HTR-8/SVneo (cell line): ENCODE measurements at places on chromosomes 3 and 15.

GRCh38 chr3:109597444-109597843 lies 260.1 kb upstream of the DPPA4 start:
- no peak for DNase-seq

- DNase-seq: no peak
Observed at GRCh38 chr3:12325586-12326515, 37.0 kb downstream of the PPARG start.

- DNase-seq: no peak
Observed at GRCh38 chr3:99845999-99846398, 28.3 kb downstream of the CMSS1 start.

- DNase-seq: no peak
Observed at GRCh38 chr15:96474231-96474664, 143.7 kb downstream of the NR2F2 start.

DNA sequence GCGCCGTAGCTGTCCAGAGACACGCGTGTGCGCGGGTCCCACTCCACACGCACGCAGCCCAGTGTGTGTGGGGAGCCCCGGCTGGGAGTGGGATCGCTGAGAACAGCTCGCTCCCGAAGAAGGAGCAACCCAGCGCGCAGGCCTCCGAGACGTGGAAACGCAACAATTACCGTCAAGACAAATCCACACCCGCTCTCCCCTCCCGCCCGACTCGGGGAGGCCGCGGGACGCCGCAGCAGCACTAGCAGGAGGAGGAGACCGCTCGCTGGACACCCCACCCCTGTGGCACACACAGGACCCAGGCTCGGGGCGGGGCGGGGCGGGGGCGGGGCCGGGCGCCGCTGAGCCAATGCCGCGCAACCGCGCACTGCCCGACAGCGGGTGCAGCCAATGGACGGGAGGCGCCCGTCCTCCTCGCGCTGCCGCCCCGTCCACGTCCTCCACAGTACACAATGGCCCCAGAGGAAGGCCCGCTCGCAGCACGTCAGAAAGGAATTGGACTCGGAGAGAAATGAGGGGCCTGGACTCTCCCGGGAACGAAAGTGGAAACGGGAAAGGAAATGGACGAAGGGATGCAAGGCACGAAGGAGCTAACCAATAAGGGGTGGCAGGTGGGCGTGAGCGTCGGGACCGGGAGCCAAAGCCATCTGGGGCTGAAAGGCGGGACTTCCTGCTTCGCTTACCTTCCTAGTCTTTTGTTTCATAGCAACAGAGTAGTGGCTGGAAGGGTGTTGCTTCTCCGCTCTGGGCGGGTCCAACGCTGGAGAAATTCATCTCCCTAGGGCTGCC lies at the start of gene CBLB:
CBLB (minus strand) TSS at position 271 of the 789 bp plus-strand sequence. CDS start 1,435 bp downstream, outside the sequence.
- peak; percentile 89 for DNase-seq

DNA sequence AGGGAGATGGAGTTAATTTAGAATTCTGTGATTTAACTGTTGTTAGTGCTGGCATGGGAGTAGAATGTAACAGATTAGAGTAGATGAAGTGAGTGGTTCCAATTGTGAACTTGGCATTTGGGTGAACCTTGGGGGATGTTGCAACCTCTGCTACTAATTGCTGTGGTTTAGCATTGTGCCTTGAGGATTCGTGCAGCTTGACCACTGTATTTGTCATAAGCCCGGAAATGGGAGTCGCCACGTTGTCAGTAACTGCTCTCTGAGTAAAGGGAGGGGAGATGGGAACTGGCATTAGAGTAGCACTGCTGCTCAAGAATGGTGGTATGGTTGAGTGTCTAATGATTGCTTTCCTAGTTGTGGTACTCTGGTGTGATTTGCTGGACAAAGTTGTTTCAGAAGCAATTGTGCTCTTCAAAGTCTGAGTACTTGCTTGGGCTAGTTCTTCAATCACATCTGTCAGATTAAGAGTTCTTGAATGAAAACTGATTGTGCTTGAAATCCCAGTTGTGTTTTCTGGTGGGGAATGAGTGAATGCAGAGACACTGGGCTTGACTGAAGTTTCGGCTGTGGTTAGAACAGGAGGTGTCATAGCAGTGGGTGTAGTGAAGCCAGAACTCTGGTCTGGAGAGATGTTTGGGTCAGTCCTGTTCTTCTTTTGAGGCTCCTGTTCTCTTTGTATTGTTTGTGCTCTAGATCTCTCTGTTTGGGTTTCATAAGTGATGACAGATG lies 15.4 kb downstream of the IGSF10 start:
- DNase-seq: peak; percentile 51

DNA sequence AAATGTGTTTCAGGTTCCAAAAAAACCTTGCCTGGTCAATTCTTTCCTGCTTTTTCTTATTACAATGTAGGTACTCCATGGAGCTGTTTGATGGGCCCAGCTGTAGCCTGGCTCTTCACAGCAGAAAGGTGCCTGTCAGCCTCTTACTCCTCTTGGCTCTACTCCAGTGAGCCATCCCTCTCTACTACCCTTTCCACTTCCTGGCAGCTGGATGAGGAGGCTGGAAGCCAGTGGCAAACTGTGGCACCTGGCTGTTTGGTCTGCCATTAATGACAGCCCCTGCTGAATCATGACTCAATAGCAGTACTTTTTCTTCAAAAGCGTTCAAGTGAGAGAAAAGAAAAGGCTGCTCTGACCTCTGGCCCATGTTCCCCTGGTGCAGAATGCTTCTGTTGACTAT lies 618.1 kb downstream of the PYDC2 start:
- DNase-seq: no peak

DNA sequence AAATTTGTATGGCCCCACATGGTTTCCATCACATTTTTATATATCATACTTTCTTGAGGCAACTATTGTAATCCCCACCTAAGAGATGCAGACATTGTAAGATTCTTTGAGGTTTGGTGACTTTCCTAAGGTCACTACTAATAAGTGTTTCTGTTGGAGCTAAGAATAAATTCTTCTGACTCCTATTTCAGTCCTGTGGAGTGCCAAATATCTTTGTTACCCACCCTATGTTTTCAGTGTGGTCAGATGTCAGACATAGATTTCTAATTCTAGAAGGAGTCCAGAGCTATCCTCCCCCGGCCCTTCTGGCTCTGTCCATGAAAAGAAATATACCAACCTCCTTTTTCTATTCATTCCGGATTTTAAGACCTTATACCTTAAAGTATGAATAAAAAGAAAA lies 46.2 kb upstream of the FILIP1L start:
- DNase-seq: no peak

DNA sequence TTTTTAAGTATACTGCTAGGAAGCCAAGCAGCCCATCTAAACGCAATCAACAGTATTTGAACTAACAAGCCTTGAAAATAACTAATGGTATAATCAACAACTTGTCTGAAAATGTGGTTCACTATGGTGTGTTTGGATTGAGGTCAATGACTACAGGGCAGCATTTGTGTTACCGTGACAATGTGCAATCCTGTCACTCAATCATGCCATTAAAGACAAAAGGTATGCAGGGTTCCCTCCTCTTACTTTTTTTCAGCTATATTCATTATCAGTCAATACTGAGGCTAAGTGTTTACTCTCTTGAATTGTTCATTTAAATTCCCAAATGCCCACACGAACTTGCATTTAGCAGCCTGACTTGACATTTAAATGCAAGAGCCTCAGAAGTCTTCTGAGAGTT lies 1099.3 kb upstream of the EPHA6 start:
- DNase-seq: no peak

- DNase-seq: no peak
Observed at GRCh38 chr15:41847981-41848380, 9.3 kb downstream of the PLA2G4B start.

- no peak for DNase-seq
Observed at GRCh38 chr15:33581032-33581431, 270.3 kb downstream of the RYR3 start.

DNA sequence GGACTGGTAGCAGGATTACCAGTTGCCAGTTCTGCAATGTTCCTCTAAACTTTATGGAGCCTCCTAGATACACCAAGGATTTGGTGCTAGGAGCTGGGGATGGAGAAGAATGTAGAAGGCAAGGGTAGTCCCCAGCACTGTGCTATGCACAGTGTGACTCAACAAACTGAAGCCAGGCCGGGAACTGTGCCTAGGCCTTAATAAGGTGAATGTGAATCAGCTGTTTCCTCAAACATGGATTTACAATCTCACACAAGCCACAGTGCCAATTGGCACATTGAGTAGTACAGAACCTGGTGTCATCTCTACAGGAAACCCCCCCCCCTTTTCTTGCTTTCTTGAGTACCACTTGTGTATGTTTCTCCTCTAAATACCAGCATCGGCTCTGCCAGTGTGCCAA lies 32.5 kb downstream of the MRPS25 start:
- DNase-seq: no peak

DNA sequence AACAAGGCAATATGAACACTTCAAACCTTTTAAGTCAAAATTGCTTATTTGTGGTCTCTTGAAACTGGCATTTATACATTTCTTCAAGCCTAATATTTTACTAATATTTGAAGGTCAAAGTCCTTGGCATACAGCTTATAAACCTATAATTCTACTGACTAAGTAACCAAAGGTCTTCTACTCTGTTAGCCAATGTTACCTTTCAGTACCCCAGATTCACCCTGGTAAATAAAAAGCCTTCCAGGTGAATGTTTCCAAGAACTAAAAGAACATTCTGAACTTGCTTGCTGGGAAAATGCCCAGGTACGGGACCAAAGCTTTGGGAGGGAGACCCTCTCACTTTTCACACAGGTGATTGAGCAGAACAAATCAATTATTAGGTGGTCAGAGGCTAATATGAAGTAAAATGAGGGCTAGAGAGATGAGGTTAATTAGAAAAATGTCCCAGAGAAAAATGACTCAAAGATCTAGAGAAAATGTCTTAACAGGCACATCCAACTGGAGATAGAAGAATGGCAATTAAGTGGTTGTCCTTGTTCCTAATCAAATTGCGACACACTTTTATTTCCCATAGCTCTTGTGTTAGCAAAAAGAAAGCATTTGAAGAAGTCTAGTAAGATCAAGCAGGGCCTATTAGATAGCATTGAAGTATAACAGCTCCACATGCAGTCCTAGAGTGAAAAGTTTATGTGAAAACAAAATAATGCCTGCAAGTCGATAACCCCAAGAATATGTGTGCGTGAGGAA lies 232.0 kb downstream of the FOXP1 start:
- DNase-seq: no peak

DNA sequence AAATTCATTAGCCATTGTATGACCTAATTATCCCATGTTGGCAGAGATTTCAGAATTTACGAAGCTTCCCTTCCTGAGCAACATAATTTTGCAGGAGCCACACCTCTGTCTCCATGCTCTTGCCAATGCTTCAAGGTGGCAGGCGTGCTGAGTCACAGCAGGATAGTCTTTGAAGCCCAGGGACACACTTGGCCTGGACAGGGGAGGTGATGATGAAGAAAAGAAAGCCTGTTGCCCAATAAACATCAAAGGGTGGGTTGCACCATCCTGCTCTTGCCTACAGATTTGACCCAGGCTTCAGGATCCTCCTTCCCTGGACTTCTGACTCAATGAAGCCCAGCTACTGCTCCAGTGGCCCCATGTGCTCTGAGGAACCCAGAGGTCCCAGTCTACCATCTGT lies 117.1 kb downstream of the MINAR1 start:
- DNase-seq: no peak

- DNase-seq: peak; percentile 68
Observed at GRCh38 chr15:40873694-40874561, at the start of gene RHOV. Gene RHOV, minus strand, starts transcription at chr15:40874234. Its CDS starts 95 bp downstream, at chr15:40874139.

GRCh38 chr15:57018151-57018550 lies 99.7 kb downstream of the TCF12 start:
- no peak for DNase-seq

- DNase-seq: no peak
Observed at GRCh38 chr3:45793482-45794176, 2.7 kb downstream of the SLC6A20 start.

DNA sequence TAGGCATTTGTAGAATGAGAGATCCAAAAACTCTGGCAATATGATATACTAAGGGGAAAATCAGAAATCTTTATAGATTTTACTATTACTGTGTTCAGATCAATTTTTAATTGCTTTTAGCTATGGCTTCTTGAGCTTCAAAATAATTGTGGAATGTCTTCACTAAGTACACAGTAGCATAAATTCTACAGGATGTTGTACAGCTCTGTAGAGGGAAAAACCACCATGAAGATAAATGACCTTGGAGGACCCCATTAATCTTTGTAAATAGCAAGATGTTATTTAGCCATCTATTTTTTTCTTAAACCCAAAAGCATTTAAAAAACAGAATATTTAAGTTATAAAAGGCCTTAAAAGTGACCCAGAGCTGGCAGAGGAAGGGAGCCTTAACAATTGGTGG lies 43.9 kb upstream of the FNDC3B start:
- no peak for DNase-seq

DNA sequence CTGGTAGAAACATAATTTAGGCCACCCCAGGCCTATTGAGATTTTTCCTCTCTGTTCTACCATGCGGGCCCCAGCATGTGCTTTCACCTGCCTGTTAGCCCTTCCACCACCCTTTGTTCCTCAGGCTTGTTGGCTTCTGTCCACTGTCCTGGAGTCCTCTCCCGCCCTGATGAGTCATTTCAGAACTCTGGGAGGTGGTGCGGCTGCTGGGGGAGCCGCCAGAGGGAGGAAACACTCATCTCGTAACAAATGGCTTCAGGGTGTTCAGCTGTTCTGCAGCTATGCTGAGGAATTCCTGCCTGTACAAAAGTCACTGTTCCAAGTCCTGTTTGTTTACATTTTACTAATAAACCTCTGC lies 36.3 kb downstream of the LRTM1 start:
- DNase-seq: peak; percentile 96

GRCh38 chr3:72274493-72275330 lies 489.8 kb upstream of the PROK2 start:
- DNase-seq: no peak

- no peak for DNase-seq
Observed at GRCh38 chr3:13209634-13209997, 136.4 kb upstream of the IQSEC1 start.

- DNase-seq: no peak
Observed at GRCh38 chr3:129453732-129454131, 13.7 kb downstream of the IFT122 start.

DNA sequence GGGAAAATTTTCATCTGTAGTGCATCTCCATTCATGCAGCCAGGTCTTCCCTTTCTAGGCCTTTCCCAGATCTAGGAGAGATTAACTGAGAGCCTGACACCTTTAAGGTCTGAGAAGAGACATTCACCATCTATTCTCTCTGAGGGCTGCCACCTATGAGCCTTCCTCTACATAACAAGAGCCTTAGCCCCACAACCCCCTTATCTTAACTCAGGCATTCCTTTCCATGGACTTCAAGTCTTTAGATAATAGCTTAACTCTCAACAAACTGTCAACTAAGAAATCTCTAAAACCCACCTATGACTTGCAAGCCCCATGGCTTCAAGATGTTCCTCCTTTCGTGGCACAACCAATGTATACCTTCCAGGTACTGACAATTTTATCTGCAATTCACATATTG lies 121.0 kb downstream of the GABRB3 start:
- no peak for DNase-seq
